ENCODE measurements at places on chromosomes 3 and 15.
A peak's percentile ranks its signal among the peaks of the same experiment; 100 is the strongest.

- no peak for DNase-seq
Measured at GRCh38 chr3:145209561-145209960, 951.4 kb downstream of the PLOD2 start.

- DNase-seq = peak; percentile 82
Measured at GRCh38 chr3:195859061-195859845, 47.5 kb upstream of the MUC4 start.

- no peak for DNase-seq
Measured at GRCh38 chr15:41323611-41324010, 8.8 kb downstream of the OIP5 start.

GRCh38 chr15:31206386-31207181, 105.1 kb upstream of the TRPM1 start:
- DNase-seq = no peak

DNA sequence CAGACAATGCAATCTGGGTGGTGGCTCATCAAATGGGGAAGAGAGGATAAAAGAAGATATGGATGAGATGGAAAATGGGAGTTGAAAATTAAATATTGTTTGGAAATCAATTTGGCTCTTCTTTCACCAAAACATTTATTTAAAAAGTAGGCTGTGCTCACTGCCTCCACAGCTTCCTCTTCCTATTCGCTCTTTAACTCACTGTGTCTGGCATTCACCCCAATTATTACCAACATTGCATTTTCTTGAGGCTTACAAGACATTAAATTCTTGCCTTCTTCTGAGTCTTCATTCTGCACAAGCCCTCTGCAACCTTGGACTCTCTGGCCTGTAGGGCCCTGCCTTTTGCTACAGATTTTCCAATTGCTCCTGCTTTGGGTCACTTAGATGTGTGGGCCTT, 52.9 kb upstream of the TSPAN3 start:
- no peak for DNase-seq

DNA sequence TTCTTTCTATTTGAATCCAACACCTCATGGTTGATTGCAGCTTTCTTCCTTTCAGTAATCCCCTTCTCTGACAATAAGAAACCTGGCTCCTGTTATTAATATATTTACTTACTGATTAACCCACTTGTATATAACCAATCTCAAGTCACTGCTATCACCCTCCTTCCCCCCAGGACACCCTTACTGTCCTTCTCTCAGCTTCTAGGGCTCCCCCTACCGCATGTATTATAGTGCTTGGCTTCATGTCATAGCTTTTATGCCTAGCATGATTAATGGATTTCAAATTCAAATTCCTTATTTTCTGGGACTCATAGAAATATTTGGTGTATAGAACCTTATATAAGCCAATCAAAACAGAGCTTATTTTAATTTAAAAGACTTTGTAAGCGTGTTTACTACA, 75.7 kb upstream of the BNIP2 start:
- DNase-seq = no peak

- DNase-seq = no peak
Measured at GRCh38 chr3:62312201-62312600, 61.1 kb downstream of the FEZF2 start.

- DNase-seq = no peak
Measured at GRCh38 chr3:139547666-139548065, 8.1 kb upstream of the RBP1 start.

DNA sequence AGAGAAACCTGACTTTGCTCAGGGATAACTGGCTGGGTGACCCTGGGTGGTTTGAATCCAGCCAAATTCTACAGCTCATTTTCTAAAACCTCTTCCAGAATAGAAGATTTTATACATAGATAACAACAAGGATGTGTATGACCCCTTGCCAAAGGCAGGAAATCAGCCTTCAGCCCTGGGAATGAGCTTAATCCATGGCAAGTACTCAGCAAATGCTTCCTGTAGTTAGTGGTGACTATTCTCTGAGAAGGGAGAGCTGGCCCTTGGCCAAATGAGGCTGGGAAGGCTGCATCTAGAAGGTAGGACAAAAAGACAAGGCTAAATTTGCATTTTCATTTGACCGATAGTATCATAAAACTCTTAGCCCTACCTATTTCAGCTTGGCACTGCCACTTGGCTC, 4.6 kb upstream of the HACD3 start:
- no peak for DNase-seq

- DNase-seq = no peak
Measured at GRCh38 chr3:190041333-190042041, 79.2 kb downstream of the P3H2 start.

- DNase-seq = no peak
Measured at GRCh38 chr3:27613846-27614500, 108.2 kb downstream of the EOMES start.

DNA sequence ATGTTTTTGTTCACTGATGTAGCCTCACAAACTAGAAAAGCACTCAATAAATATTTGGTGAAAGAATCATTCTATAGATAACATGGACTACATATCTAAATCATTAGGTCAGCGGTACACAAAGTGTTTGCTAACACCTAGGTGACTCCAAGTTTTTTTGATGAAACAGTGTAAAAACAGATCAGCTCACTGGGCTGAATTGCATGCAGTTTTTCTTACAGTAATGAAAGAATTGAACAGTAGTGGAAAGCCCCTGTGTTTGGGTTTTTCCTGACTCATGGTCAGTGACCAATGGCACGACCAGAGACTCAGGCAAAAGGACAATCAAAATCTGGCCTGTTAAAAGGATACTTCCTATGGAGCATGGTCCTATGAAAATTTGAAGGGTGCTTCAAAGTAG, 384.3 kb upstream of the EPHA6 start:
- DNase-seq = no peak

DNA sequence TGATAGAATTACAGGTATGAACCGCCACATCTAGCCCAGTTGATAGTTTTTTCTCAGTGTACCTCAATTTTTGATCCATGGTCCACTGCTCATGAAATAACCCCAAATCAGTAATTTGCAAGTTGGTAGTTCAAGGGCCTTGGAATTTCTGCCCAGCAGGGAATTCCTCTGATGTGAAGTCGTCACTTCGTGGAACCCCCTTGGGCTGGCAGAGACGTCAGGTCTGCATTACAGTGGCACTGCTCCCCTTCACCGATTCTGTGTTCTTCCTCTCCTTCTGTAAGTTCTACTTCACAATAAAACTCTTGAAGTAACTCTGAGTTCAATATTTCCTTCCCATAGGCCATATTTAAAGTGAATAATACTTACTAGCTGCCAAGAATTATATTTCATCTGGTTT, 881.0 kb downstream of the OTOL1 start:
- no peak for DNase-seq

DNA sequence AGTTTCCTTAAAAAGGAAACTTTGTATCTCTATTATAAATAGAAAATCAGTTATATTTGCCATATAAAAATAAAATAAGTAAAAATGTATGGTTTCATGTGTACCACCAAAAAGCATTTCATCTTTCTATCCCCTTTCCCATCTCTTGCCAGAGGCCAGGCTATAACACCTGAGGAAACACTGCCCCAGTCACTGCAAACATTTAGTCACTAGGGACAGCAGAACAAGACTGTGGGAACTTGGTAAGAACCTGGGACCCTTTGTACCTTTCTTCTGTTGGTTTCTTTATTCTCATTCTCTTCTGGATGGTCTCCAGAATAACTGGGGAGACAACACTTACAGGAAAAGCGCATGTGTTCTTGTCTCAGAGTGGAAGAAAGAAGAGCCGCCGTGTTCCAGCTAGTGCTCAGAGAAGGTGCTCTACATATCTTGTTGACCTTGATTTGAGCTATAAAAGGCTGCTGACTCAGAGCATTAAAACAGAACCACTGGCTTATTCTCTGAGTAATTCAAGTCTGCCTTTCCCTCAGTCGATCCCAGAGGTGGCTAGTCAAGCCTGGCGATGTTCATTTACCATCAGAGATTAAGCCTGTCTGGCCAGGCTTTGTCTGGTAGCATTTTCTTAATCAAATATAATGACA, 361.6 kb downstream of the RBMS3 start:
- no peak for DNase-seq

DNA sequence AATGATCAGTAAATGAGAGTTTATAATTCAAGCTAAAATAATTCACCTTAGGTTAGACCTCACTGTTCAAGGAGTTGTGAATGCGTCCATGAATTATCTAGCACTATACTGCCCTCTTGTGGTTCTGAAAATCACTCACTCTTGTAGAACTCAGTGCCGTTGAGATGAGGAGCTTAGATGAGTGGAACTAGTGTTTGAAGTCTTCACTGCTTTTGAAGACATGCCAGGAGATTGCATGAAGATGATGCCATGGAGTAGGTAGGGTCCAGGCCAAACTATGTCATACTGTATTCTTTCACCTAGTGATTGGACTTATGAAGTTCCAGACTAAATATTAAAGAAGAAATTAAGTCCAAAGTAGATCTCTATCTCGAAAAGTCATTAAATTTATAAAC, 28.8 kb downstream of the LYSMD4 start:
- no peak for DNase-seq

GRCh38 chr3:197398286-197398878, 100.0 kb upstream of the DLG1 start:
- no peak for DNase-seq

GRCh38 chr15:39430389-39430788, 150.5 kb upstream of the THBS1 start:
- DNase-seq = no peak

DNA sequence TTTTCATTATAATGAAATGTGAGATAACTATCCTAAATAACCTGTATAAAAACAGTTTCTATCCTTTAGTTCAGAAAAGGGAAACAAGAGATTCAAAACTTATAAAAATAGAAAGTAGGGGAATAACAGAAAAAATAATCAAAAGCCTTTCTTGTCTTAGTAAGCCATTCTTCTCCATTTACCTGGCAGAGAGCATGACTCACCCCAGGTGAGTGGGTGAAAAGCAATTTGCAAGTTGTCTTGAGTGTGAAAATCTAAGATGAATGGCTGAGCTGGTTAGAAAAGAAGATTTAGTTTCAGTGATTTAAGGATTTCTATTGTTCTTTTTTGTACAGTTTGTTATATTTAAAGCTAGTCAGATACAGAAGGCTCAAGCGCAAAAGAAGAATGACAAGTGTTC, 702.0 kb downstream of the GRM7 start:
- no peak for DNase-seq

GRCh38 chr15:32870240-32871033, 152.6 kb downstream of the GREM1 start:
- no peak for DNase-seq

- DNase-seq = no peak
Measured at GRCh38 chr3:168341192-168341815, 245.6 kb upstream of the GOLIM4 start.

- no peak for DNase-seq
Measured at GRCh38 chr15:68972201-68973065, 42.1 kb upstream of the NOX5 start.

DNA sequence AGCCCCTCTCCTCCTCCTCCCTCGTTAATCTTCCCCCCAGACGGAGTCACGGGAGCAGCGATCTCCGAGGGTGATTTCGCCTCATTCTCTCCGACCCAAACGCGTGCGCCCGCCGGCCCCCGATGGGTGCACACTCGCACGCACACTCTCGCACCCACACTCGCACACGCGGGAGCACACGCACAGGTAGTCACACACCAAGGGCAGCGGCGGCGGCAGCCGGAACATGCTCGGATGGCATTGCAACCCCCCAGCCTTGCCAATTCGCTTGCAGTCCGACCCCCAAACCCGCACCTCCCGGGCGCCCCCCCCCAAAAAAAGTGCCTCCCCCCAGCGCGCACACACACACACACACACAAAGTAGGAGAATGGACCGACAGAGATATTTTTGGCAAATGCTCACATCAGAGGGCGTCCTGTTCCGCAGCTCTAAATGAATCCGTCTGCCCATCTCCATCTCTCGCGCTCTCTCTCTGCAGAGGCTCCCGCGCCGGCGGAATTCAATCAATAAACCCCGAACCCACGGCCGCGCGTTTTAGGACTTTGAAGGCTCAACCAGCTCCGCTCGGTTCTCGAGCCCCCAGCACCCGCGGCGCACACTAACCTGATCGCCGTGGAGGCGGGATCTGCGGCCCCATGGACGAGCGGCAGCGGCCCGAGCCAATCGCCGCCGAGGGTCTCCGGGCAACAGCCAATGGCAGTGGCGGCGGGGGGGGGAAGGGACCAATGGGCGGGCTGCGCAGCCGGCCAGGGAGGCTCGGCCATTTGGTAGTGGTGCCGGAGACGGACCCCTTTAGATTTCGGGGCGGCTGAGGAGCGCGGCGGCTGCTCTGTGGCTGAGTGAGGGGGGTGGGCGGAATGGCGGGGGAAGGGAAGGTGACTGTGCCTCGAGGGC, at the start of gene ANP32A:
Gene ANP32A (minus strand): TSS at position 601 of the 895 bp plus-strand sequence. CDS start 144 bp downstream, at position 457.
- peak; percentile 97 for DNase-seq

GRCh38 chr3:129346695-129347457, 68.2 kb downstream of the HMCES start:
- no peak for DNase-seq

DNA sequence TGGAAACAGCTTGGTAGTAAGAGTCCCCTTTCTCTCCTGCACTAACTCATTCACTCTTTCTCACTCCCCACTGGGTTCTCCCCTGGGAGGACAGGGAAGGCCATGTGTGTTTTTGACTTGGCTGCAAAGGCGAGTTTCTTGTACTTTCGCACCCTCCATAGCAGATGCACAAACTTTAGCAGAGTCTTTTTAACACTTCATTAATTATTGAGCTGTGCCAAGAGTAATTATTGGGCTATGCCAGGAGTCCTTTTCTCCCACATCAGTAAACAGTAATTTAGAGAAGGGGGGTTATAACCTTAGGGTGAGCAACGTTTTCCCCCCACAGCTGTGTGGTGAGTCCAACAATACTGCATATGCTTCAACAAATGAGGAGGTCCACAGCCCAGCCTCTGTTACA, 224.4 kb upstream of the ATP11B start:
- no peak for DNase-seq

GRCh38 chr15:67335534-67336222, 81.1 kb downstream of the IQCH start:
- DNase-seq = no peak

GRCh38 chr15:31828594-31828993, 201.7 kb upstream of the CHRNA7 start:
- no peak for DNase-seq

- DNase-seq = no peak
Measured at GRCh38 chr3:67489816-67490215, 164.6 kb downstream of the SUCLG2 start.

All from CD8-positive, alpha-beta T cell (primary cell).